NCI-H1694 (cell line): ENCODE measurements at places on chromosomes 2 and 18.

DNA sequence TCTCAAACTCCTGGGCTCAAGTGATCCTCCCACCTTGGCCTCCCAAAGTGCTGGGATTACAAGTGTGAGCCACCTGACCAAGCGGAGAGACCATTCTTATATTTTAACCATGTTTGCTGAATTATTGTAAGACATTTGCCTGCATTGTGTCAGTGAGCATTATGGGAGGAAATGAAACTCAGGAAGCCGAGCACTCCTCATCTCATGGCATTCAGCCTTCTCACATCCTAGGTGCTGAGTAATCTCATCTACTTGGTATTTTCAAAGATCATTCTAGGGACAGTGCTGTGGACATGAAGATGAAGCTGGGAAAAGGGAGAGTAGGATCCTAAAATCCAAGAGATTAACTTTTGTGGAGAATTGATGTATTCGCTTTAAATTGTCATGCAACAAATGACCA is 66.1 kb downstream of the NAPG start:
- no peak for DNase-seq

- DNase-seq: no peak
These were observed 2.0 kb upstream of the GAL3ST2 start for GRCh38 chr2:241774419-241775222.

GRCh38 chr18:44871771-44872170 is 191.1 kb downstream of the SETBP1 start:
- no peak for DNase-seq

DNA sequence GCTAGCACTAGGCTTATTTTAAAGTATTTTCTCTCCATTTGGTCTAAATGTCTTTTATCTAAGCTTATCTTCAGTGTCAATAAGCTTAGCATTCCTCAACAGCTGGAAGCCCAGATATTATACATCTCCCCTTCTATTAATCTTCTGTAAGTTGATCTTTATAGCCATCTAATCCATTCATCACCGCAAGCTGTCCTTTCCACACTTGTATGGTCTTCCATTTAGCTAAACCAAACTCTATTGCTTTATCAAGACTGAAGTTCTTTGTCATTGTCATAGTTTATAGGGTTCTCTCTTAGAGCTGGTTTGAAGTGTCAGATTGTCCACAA is 101.3 kb upstream of the GPR45 start:
- DNase-seq: no peak

DNA sequence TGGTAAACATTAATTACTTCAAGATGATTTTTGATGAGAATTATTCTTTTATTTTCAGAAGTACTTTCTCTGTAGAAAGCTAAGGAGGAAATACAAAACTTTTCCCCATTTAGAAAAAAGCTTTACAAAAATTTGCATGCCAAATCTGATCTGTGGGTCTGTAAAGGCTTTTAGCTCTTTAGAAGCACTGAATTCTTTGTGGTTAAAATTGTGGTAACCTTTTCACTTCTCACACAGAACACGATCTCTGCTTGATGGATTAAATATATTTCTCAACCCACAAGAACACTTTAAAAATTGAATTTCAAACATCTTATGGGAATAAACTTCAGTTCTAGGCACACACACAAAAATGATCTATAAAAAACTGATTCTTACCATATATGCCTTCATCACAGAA is 63.7 kb downstream of the VIL1 start:
- DNase-seq: no peak

- no peak for DNase-seq
These were observed 1067.0 kb upstream of the FANCL start for GRCh38 chr2:59308108-59308507.
